ENCODE measurements at places on chromosomes 7 and 10. TPM values are rescaled to one million over a fixed set of nuclear protein-coding genes. Genes with fewer than 3 reads are reported as not detected.

The TFPI2 gene
- total RNA-seq = 113 TPM

The TMEM130 gene
- total RNA-seq = 3.3 TPM

The MYL10 gene
- not detected for total RNA-seq

The MPP7 gene
- total RNA-seq = 2.0 TPM

Measured in Daoy (cell line).